Hindlimb muscle (tissue), 1 donor: ENCODE measurements at places on chromosomes 1 and 21. TPM values are rescaled to one million over a fixed set of nuclear protein-coding genes. Genes with fewer than 3 reads are reported as not detected.
A peak's percentile ranks its signal among the peaks of the same experiment; 100 is the strongest.

Gene RAB42
- polyA plus RNA-seq = 7.0 TPM

Gene STIL
- polyA plus RNA-seq = 3.9 TPM

Gene NEXN
- polyA plus RNA-seq = 228 TPM

Gene AIDA
- 47.9 TPM for polyA plus RNA-seq

Gene ZNHIT6
- polyA plus RNA-seq = 17.5 TPM

Gene PDPN
- 29.8 TPM for polyA plus RNA-seq

Gene RXFP4
- 0.36 TPM for polyA plus RNA-seq

Gene OPTC
- not detected for polyA plus RNA-seq

Gene SAMSN1
- 2.9 TPM for polyA plus RNA-seq

- DNase-seq = peak; percentile 95
Measured at GRCh38 chr1:112955773-112956543, at the start of gene SLC16A1. TSS of gene SLC16A1 (minus strand) at chr1:112956196. CDS start at chr1:112929308, 26,888 bp downstream.

DNA sequence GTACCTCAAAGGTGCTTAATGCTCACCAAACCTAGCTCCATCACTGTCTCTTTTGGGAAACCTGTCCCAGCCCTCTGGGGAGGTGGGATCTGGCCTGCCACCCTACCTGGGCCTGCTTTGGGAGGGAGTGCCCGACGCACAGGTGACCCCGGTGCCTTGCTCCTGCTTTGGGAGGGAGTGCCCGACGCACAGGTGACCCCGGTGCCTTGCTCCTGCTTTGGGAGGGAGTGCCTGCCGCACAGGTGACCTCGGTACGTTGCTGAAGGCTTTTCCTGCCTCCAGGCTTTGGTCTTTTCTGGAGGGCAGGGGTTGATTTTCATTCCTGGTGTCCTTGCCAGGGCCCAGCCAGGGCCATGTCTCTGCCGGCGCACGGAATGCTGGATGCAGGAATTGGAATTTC lies 25.2 kb upstream of the C1orf174 start:
- DNase-seq = no peak

- peak; percentile 66 for DNase-seq
Measured at GRCh38 chr21:44994695-44995342, 55.0 kb downstream of the SLX9 start.

- DNase-seq = no peak
Measured at GRCh38 chr1:36023098-36023769, 60.7 kb upstream of the TEKT2 start.

DNA sequence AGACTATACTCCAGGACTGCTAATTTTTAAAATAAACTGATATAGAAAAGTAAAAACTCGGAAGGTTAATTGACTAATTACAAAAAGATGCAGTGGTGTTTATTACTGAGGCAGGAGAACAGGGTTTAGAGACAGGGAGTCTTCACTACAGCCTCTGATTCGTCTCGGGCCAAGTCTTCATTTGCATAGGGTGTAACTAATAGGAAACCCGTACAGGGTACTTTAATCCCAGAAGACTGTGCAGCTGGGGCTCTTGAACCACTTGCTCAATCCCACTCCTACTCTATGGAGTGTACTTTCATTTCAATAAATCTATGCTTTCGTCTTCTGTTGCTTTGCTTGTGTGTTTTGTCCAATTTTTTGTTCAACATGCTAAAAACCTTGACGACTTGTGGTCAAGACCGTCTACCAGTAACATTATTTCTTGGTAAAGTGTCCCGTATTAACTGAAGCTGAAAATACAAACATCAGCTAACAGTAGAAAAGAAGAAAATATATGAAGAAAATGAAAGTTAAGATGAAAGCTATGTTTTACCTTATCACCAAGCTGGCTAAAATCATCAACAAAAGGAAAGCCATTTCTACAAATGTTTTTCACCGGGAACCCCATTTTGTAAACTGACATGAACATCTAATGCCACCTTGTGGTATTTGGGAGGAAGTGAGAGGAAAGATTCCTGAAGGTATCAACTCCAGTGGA lies 8.0 kb downstream of the SDHB start:
- no peak for DNase-seq

DNA sequence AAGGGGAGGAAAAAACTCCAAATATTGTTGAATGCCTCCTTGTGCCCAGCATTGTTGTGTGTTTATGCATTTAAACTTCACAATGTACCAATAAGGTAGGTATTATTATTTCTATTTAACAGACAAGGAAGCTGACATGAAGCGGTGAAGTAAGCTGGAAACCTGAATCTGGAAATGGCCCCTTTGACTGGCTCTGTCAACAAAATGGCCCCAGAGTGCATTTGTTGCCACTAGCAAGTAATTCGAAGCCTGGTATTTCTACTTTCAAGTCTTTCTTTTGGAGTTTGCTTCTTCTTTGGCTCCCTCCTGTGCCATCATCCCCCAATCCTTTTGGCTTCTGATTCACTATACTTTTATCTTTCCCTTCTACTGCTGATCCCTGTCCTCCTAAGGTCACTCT lies 23.1 kb downstream of the CRYZL1 start:
- DNase-seq = no peak

GRCh38 chr1:77407738-77408375 lies 126.0 kb downstream of the AK5 start:
- no peak for DNase-seq

- no peak for DNase-seq
Measured at GRCh38 chr1:152143150-152143887, 15.7 kb downstream of the RPTN start.

- DNase-seq = no peak
Measured at GRCh38 chr1:15418806-15419515, 9.3 kb downstream of the EFHD2 start.

DNA sequence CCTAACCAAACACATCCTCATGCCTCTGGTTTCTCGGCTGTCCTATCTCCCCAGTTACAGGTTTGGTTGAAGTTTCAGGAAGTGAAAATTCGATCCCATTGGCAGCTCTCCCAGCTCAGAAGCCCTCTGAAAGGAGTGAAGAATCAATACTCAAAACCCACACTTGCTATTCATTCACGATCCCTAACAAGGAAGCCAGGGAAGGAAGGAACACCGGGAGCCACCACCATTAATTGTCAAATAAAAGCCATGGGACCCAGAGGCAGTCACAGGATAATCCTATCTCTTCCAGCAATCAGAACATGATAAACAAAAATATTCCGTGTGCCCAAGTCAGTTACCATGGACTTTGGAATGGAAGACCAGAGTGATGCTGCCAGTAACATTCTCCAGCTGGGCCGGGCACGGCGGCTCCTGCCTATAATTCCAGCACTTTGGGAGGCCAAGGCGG lies 7.0 kb downstream of the TMPRSS2 start:
- no peak for DNase-seq

- DNase-seq = no peak
Measured at GRCh38 chr1:2777424-2778219, 23.9 kb downstream of the TTC34 start.

DNA sequence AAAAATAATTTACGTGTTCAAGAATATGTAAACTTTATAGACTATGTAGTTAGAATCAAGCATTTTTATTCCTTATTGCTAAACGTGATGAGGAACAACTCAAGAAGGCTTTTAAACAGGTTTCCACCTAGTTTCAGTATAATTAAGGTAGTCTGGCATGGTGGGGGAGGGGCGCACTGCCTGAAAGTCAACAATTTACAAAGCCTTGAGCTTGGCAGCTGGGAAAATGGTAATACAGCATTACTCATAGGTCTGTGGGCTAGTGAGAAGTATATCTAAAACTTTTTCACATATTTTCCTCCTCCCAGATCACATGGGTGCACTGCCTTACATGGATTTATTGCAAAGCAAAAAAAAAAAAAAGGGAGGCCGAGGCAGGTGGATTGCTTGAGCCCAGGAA lies 75.2 kb downstream of the EVI5 start:
- DNase-seq = no peak

DNA sequence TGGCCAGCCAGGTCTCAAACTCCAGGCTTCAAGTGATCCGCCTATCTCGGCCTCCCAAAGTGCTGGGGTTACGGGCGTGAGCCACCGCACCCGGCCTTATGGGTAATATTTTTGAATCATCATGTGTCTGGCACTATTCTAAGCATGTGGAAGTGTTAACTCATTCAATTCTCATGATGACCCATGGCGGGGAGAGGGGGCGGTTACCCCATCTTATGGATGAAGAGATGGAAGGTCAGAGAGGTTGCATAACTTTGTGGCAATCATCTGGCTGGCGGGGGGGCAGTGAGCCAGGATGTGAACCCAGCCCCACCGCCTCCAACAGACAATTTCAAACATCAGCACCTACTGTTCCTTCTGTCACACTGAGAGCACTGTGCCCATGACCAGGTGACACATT lies 11.5 kb upstream of the TAS1R2 start:
- DNase-seq = no peak

GRCh38 chr1:236948381-236948780 lies 55.9 kb downstream of the MT1HL1 start:
- no peak for DNase-seq

GRCh38 chr21:46557919-46558392 lies 46.9 kb downstream of the S100B start:
- no peak for DNase-seq
